ENCODE measurements at places on chromosomes 7 and 10. TPM values are rescaled to one million over a fixed set of nuclear protein-coding genes. Genes with fewer than 3 reads are reported as not detected.
A peak's percentile ranks its signal among the peaks of the same experiment; 100 is the strongest.

Gene TMEM236
- 0.58 TPM for total RNA-seq

Gene RHOBTB1
- 0.77 TPM for total RNA-seq

Gene SAP25
- 23.4 TPM for total RNA-seq

Gene BLOC1S2
- 78.9 TPM for total RNA-seq

DNA sequence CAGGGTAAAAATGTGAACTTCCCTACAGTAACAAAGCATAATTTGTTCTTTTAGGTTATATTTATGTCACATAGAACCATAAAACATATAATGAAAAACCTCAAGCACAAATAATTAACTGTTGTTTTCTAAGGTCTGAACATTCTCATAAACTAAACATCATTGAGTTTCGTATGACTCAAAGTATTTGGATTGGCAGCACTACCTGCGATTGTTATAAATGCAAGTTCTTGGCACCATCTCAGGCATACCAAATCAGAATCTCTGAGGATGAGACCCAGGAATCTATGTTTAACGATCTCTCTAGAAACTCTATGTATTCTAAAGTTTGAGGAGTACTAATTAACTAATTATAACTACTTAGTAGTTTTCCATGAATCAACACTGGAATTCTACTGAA is 22.5 kb downstream of the ORC5 start:
- H3K27ac ChIP-seq = no peak overlapping the region
- H3K4me1 ChIP-seq = no peaks in the 10 kb centered on the region
- H3K4me3 ChIP-seq = no peak overlapping the region
- no peaks in the 10 kb centered on the region for H3K27me3 ChIP-seq

DNA sequence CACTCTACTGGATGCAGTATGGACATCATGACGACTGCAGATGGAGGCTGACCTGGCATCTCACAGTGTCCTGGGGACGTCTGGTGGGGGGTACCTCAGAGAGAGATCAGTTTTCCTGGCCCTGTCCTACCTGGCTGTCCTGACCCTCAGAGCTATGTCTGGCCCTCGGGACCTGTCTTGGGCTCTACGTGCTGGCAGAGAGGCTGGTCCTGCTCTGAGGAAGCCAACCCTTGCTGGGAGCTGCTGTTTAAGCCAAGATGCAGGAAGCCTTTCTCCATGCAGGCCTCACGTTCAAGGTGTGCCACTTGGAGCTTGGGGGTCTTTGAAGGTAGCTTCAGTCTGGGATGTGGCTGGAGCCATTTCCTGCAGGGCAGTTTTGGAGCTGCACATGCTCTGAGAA is 42.1 kb upstream of the CXCL12 start:
- peaks cover 4% of the 10 kb centered on the region for H3K36me3 ChIP-seq
- H3K4me3 ChIP-seq = no peak overlapping the region
- no peaks in the 10 kb centered on the region for H3K4me1 ChIP-seq
- no peak for DNase-seq
- H3K27me3 ChIP-seq = no peaks in the 10 kb centered on the region

DNA sequence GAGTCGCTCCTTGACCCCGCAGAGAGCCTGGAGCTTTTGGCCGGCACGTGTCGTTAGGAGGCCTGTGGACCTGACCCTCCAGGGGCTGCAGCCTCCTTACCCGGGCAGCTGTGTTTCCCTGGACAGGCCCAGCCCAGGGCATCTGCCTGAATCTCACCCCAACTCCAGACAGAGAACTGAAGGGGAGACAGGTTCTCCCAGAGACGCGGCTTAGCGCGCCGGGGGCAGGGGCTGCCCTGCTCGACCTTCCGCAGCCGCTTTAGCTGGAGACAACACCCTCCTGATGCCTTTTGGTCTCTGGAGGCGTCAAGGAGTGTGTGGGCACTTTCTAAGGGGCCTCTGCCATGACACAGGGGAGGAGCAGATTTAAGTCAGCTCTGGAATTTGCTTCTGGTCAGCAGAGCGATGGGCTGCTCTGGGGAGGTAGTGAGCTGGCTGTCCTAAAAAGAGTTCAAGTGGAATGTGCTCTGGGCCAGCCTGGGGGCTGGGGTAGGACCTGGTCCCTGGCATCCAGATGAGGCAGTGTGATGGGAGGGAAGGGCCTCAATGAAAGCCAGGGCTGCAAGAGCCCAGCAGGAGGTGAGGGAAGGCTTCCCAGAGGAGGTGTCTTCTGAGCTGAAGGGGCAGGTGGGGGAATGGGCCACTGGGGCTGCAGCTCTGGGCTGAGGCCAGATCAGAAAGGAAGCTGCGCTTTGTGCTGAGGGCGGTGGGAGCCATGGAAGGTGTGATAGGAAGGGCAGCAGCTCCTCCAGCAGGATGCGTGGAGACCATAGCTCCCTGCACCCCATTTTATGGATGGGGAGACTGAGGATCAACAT is 5.8 kb downstream of the GRIFIN start:
- no peak overlapping the region for H3K4me3 ChIP-seq
- no peak for DNase-seq
- peaks cover 6% of the 10 kb centered on the region for H3K4me1 ChIP-seq
- peaks cover 25% of the 10 kb centered on the region for H3K27me3 ChIP-seq
- no peaks in the 10 kb centered on the region for H3K36me3 ChIP-seq

GRCh38 chr7:148852272-148852671 is 31.8 kb downstream of the EZH2 start:
- H3K27ac ChIP-seq = no peak overlapping the region
- no peak overlapping the region for H3K4me3 ChIP-seq
- no peak for DNase-seq
- peaks cover 73% of the 10 kb centered on the region for H3K4me1 ChIP-seq

- H3K27me3 ChIP-seq = no peaks in the 10 kb centered on the region
- peaks cover 67% of the 10 kb centered on the region for H3K4me1 ChIP-seq
- no peak for DNase-seq
- H3K27ac ChIP-seq = no peak overlapping the region
- no peak overlapping the region for H3K4me3 ChIP-seq
These were observed 12.8 kb downstream of the RHEB start for GRCh38 chr7:151506901-151507382.

DNA sequence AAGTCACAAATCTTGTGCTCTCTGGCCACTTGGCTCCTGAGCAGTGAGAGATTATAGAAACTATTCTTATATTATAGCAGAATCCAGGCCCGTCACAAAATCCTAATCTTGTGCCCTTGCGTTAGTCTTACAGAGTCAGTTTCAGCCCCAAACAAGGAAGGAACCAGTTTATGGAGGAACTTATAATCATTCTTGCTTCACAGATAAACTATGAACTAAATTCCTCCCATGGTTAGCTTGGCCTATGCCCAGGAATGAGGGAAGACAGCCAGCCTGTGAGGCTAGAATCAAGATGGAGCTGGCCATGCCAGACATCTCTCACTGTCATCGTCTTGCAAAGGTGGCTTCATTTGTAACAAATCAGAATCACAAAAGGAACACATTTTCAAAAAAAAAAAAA is 199.7 kb upstream of the PITRM1 start:
- no peaks in the 10 kb centered on the region for H3K4me1 ChIP-seq
- no peak overlapping the region for H3K4me3 ChIP-seq
- no peaks in the 10 kb centered on the region for H3K27me3 ChIP-seq
- H3K36me3 ChIP-seq = no peaks in the 10 kb centered on the region
- DNase-seq = no peak
- H3K27ac ChIP-seq = no peak overlapping the region

DNA sequence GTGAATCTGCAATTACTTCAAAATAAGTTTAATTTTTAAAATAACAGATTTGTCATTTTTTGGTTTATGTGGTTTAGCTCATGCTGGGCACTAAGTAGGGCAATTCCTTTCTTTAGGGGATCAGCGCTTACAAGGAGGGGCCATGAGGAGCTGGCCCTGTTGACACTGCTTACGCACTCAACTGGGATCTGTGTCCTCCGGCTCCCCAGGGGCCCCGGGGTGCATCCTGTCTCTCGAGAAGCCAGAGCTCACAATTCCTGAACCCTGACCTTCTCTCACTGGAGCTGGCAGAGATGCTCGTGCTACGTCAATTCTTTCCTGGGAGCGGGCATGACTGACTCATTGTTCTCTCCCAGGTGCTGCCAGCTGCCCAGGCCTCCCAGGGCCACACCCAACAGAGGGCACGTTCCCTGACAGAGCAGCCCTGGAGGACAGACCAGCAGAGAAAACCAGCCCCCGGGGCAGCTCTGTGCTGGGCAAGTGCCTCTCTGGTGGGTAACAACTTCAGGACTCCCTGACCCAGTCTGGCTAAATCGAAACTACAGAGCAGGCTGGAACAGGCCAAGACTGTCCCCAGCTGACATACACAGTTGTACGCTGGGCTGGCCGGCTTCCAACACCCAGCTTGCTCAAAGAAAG is 36.8 kb downstream of the CTBP2 start:
- H3K4me1 ChIP-seq = no peaks in the 10 kb centered on the region
- H3K4me3 ChIP-seq = no peak overlapping the region
- H3K36me3 ChIP-seq = no peaks in the 10 kb centered on the region
- DNase-seq = no peak
- no peak overlapping the region for H3K27ac ChIP-seq

DNA sequence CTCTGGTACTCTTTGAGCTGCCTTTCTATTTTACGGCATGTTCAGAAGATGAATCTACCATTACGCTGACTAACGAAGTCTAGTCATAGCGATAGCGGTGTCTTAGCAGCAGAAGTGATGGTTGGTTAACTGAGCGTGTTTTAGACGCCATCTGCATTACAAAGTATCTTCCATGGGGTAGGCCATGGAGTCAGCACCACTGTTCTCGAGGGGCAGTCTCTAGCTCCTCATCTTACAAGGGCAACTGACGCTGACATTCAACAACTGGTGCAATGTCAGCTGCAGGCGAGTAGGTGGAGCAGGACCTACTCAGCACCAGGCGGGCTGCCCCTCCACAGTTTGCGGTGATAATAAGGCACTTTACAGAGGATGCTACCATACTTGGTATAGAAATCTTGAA is 88.7 kb downstream of the ADARB2 start:
- H3K36me3 ChIP-seq = no peaks in the 10 kb centered on the region

DNA sequence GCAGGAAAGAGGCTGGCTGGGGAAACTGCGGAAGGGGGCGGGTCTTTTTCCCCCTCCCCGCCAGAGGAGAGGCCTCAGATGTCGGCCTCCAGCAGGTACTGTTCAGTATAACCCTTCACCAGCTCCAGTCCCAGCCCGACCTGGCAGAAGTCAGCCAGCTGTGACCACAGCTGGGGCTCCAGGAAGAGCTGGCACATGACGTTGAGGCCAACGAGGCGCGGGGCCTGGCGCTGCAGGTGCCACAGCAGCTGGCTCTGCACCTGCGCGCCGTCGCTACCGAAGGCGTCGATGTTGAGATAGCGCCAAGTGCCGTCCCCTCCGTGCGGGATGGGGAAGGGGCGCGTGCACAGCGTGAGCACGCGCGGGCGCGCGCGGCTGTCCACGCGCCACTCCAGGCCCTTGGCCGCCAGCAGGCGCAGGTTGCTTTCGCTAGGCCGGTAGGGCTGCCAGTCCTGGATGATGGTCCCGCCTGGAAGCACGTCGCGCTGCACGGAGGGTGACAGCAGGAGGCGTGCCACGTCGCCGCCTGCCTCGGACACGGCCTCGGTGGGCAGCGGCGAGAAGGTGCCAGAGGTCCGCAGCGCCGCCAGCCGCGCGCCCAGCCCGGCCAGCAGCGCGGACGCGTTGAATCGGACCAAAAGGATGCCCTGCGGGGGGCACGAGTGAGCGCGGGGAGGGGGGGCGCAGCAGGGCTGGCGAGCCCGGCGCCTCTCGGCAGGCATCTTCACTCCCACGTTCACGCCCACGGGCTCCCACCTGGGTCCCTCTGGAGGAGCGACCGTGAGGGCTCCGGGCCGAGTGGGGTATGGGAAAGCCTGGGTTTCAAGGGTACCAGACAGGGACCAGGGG is 6.9 kb upstream of the VGF start:
- H3K4me3 ChIP-seq = peak overlapping the region; percentile 65
- peaks cover 67% of the 10 kb centered on the region for H3K4me1 ChIP-seq
- DNase-seq = no peak

GRCh38 chr7:105016709-105017656 is 3.0 kb downstream of the KMT2E start:
- H3K4me1 ChIP-seq = peaks cover 44% of the 10 kb centered on the region
- H3K4me3 ChIP-seq = peak overlapping the region; percentile 99
- peak overlapping the region; percentile 100 for H3K27ac ChIP-seq
- H3K27me3 ChIP-seq = no peaks in the 10 kb centered on the region

GRCh38 chr10:119413093-119413453 is 129.4 kb downstream of the RGS10 start:
- H3K4me3 ChIP-seq = no peak overlapping the region
- H3K36me3 ChIP-seq = no peaks in the 10 kb centered on the region
- no peaks in the 10 kb centered on the region for H3K4me1 ChIP-seq
- H3K27me3 ChIP-seq = no peaks in the 10 kb centered on the region
- no peak for DNase-seq

DNA sequence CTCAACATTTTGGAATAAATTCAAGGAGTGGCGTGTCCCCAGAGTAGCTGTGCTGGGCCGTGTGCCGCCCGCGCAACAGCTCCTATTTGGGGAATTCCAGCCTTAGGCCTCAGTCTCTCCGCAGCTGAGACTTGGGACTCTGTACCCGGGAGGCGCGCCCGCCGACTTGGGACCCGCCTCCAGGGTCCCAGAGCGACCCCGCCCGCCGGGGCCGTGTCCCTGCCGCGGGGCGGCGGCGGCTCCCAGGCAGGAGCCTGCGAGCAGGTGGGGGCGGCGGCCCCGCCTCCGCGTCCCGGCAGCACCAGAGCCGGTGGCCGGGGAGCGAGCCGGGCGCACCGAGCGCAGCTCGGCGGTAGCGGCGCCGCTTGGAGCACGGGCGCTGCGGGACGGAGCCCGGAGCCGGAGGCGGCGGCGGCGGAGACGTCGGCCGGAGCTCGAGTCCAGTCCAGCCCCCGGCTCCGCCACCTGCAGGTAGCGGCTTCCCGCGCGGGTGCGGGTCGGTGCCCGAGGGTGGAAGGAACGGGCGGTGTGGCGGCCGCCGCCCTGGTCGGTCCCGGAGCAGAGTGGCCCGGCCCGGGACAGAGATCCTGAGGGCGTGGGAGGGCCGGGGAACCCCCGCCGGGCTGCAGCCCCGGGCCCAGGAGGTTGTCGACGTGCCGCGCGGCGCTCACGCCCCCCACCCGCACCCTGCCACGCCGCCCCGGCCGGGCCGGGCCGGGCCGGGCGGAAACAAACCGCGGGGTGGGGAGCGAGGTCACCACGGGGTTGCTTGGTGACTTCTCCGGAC is at the start of gene WIPF3:
WIPF3 (plus strand) TSS at position 301 of the 787 bp plus-strand sequence. CDS start 28,217 bp downstream, outside the sequence.
- H3K4me1 ChIP-seq = peaks cover 9% of the 10 kb centered on the region
- DNase-seq = peak; percentile 5
- peak within 1 kb of the TSS; percentile 17 for H3K4me3 ChIP-seq

DNA sequence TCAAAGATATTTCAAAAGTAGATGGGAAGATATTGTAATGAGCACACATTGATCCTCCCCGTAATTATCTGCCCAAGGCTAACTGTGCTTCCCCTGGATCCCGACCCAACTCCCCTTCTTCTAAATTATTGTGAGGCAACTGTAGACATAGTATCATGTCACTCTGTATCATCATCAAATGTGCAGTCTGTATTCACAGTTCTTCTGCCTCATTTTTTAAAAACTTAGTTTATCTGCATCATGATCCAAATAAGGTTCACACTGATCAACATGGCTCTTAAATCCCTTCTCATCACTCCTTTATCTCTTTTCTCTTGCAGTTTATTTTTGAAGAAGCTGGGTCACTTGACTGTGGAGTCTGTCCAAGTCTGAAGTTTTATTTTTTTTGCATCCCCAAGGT is 27.5 kb downstream of the CDCA7L start:
- peaks cover 12% of the 10 kb centered on the region for H3K36me3 ChIP-seq
- no peak overlapping the region for H3K27ac ChIP-seq
- no peaks in the 10 kb centered on the region for H3K27me3 ChIP-seq
